ENCODE measurements at places on chromosomes 6 and 20.

- no peak for DNase-seq
These were observed 38.2 kb upstream of the SLCO4A1 start for GRCh38 chr20:62603907-62604785.

DNA sequence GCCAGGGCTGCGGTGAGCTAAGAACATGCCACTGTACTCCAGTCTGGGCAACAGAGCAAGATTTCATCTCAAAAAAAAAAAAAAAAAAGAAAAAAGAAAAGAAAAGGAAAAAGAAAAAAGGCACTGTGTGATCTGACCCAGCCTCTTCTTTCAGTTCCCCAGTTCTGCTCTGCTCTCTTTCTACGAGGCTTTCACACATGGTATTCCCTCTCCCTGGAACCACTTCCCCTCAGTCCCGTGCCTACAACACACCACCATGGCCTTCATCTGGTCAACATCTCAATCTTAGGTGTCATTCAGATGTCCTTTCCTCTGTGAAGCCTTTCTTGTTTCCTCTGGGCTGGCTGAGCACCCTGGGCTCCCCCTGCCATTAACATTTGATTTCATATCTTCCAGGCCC, 2.3 kb upstream of the DSN1 start:
- DNase-seq, result no peak

DNA sequence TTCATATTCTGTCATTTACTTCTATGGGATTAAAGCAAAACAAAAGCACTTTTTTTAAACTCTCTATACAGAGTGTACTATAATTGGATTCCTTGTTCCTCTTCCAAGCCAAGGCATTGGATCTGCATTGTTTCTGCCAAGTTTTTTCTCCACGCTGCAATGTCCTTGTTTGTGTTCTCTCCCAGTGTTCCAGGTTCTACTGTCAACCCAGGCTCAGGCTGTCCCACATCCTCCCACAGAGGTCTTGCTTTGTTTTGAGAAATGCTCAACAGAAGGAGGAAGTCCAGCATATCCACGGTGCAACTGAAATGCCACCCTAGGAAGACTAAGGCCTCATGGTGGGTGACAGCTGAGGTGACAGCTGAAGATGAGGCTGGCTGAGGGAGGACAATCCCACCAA, 287.1 kb upstream of the PRDM1 start:
- DNase-seq, result no peak

DNA sequence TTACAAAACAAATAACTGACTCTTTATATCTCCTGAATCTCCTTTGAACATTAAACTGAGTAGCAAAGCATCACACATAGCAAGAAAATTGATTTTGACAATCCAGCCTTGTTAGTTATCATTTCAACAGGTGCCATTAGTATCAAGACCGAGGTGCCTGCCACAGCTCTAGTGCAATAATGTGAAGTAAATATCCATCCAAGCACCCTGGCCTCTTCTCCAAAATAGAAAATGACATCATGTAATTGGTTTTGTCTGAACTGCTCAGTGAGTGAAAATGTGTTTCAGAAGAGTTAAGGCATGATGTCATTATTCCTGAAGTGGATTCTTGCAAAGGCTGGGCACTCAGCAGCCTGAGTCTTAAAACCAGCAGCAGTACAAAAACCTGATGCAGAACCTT, 341.4 kb downstream of the PLCB1 start:
- DNase-seq, result no peak

DNA sequence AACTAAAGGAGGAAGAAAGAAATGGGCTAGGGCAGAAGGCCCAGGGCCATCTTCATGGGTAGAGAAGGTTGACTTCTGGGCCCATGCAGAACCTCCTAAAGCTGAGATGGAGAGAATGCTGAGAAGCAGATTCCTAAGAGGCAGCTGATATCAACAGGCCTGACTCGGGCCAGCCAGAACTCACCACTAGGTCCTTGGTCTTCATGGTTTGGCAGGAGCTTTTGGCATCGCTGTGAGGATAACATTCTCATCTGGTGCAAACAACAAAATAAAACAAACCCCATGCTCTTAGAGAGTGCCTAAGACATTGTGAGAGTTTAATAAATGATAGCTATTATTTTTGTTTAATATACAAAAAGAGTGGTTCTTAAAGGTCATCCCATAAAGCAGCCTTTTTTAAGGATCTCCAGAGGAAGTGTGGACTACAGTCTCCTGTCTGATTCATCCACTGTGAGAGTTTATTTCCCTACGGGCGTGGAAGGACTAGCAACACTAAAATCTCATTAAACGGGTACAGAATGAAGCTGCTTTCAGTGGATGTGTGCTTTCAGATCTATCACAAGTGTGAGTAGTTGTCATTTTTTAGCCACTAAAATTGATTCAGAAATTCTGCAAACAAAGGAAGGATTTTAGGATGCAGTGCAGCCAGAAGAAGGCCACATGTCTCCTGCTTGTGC, 160.0 kb downstream of the PLCB4 start:
- no peak for DNase-seq

DNA sequence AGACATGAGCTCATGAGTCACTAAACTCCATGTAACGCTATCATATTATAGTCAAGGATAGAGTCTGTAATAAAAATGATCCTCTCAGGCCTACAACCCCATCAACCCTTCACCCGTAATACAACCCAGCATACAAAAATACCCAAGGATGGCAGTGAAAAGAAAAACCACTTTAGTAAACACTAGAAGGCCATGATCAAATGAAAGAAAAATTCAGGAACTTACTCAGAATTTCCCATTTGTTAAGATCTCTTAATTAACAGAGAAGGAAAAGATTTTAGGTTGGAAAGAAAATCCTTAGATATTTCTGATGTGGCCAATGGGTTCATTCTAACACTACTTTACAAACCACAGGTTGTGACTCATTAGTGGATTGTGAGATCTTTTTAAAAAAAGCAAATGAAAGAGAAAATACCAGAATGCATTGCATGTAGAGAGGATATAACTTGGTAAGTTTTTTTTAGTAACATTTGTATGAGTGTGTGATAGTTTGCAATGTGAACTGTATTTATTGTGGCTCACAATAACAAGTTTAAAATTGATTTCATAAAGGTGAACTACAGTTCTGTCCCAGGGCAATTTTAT, 8.0 kb upstream of the UBE2J1 start:
- DNase-seq, result no peak

GRCh38 chr6:50952092-50952907, 133.6 kb downstream of the TFAP2B start:
- no peak for DNase-seq

GRCh38 chr6:156953479-156954146, 176.4 kb downstream of the ARID1B start:
- DNase-seq, result no peak

- DNase-seq, result no peak
These were observed 41.0 kb upstream of the RPS6KA2 start for GRCh38 chr6:166667796-166668610.

DNA sequence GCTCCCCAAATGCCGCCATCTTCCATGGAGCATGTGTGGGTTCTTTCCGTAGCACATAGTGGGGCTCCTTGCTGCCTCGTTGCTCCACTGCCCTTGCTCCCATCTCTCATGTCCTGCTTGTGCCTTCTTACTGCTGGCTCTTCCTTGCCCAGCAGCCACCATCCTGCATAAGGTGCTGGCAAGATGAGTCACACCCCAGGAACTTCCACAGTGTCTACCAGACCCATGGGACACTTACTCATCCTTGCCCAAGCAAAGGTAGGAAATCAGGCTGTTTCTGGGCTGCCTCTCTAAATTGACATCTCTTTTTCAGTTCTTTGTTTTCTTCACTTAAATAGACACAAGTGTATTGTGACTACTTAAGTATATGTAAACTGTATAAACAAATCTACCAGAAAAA, 39.4 kb upstream of the RGS17 start:
- no peak for DNase-seq

DNA sequence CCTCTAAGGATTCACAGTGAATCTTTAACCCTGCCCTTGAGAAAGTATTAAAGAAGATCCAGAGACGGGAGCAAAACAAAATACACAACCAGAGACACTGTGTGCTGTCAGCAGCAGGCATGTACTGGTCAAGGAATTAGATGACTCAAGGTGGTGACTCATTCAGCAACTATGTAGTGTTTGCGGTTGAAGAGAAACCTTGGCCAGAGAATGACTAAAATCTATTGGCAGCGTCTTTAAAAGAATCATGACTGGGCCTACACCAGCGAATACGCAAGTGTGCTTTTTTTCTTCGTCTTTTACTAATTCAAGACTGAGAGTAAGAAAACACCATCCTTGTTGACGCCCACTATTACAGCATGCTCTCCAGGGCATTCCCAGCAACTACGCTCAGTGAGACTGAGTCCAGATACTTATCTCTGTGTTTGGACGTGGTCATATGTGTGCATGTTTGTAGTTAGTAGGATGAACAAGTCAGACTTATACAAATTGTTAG, 72.4 kb upstream of the BACH2 start:
- no peak for DNase-seq

- DNase-seq, result no peak
These were observed 338.8 kb downstream of the HAO1 start for GRCh38 chr20:7601431-7601830.

DNA sequence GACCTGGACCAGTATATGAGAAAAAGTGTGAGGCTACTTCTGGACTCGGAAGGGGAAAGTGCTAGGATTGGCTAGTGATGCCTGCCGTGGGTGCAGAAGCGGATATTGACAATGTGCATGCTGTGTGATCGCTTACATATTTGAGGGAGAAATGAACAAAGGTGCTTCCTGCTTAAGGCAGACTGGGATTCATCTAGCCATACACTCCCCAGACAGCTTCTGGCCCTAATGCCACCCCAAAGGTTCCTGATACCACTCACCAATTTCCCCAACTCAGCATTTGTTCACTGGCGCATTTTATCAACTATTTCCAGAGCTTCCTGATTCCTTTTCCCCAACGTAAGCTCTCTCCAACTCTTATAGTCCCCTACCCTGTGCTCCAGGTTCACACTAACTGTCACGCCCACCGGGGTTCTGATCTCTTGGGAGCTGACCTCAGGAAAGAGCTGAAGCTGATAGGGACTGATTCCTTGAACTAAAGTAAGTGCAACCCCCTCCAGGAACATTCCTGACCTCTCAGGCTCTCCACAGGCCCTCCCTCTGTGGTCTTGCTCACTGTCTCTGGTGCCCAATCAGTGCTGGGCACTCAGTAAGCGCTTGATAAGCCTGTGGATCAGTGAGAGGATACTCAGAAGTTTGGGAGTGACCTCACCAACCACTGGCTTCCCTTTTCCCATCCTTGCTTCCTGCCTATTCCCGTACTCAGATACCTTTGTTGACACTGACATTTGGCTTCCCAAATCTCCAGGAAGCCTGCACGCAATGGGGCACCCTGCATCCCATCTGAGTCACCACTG, 73.3 kb downstream of the MRPL14 start:
- no peak for DNase-seq

- DNase-seq, result no peak
These were observed 188.1 kb downstream of the UST start for GRCh38 chr6:148934961-148935360.

DNA sequence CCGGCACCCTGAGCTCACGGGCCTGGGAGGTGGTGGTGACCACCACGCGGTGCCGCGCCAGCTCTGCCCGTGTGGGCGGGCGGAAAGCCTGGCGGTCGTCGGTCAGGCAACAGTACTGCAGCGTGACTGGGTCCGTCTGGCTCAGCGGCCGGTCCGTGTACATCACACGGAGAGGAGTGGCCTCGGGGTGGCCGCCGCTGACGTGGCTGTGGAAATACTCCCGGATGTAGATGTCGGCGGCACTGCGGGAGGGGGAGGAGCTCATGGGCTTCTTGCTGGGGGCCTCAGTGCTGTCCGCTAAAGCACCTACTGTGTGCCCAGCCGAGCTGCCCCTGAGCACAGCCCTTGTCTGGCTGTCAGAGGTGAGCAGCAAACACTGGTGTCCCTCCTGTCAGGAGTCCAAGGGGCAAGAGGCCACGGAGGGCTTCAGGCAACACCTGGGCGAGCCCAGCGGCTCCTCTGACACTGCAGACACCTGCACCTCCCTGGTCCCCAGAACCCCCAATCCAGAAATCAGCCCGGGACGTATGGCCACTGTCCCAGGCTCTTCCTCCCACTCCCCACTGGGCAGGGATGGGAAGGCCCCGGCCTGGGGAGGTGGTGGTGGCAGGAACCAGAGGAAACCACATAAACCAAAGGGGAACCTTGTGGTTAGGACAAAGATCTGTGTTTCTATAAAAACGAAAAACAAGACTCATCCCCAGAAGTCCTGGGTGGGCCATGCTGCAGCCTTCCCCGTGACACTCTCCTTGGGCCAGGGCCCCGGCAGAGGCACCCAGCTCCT, 6.5 kb downstream of the HELZ2 start:
- DNase-seq, result peak; percentile 36

All from stimulated activated CD8-positive, alpha-beta memory T cell treated with anti-CD3 and anti-CD28 coated beads, Interleukin-7, amount 100 ng/mL, for 1 hour (primary cell).